SK-N-SH (cell line): ENCODE measurements at places on chromosomes 1 and 21. TPM values are rescaled to one million over a fixed set of nuclear protein-coding genes. Genes with fewer than 3 reads are reported as not detected.

Gene AMPD1
- not detected in 2 replicates for polyA plus RNA-seq

Gene SLFNL1
- 0.16 and 0.26 TPM in 2 replicates for polyA plus RNA-seq

Gene SPOCD1
- polyA plus RNA-seq = 10.7 and 12.5 TPM in 2 replicates

Gene ACTN2
- 0.10 and 0.15 TPM in 2 replicates for polyA plus RNA-seq

Gene DCLRE1B
- polyA plus RNA-seq = 3.0 and 3.3 TPM in 2 replicates

Gene TSPAN1
- 12.2 and 13.9 TPM in 2 replicates for polyA plus RNA-seq

Gene ADCY10
- 0.10 and 0.15 TPM in 2 replicates for polyA plus RNA-seq

Gene ARTN
- 0.26 and 0.69 TPM in 2 replicates for polyA plus RNA-seq

Gene CXADR
- 1.1 and 2.0 TPM in 2 replicates for polyA plus RNA-seq

Gene SMCP
- not detected in 2 replicates for polyA plus RNA-seq

Gene SPRR1B
- polyA plus RNA-seq = not detected in 2 replicates

Gene S100A1
- polyA plus RNA-seq = 0.18 TPM in 1 of 2 replicates, not detected in the other

Gene APCS
- polyA plus RNA-seq = not detected in 2 replicates

Gene KRTAP21-2
- not detected in 2 replicates for polyA plus RNA-seq

DNA sequence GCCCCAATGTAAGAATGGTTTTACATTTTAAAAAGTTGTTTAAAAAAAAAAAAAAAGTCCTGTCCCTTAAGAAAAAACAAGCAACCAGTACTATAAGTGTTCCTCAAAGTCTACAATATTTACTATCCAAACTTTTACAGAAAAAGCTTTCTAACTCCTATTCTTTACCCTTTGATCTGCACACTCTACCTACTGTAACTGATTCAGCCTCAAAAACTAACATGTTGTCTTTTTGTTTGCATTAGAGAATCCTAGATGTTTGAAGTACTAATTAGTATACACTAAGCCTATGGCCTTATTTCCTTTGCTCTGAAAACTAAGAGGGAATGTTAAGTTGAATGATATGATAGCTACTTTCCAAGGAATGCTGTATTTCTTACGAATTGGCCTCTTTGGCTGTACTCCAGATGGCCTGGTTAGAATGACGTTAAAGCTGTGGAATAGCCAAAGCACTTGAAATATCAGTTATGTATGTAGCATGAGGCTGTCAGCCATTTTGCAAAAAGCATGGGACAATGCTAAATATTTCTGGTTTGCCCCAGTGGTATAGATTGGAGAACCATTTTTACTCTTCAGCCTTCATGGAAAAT lies 234.8 kb downstream of the GPR52 start:
- no peak for DNase-seq

GRCh38 chr1:38053416-38054091 lies 7.0 kb upstream of the POU3F1 start:
- DNase-seq = no peak

DNA sequence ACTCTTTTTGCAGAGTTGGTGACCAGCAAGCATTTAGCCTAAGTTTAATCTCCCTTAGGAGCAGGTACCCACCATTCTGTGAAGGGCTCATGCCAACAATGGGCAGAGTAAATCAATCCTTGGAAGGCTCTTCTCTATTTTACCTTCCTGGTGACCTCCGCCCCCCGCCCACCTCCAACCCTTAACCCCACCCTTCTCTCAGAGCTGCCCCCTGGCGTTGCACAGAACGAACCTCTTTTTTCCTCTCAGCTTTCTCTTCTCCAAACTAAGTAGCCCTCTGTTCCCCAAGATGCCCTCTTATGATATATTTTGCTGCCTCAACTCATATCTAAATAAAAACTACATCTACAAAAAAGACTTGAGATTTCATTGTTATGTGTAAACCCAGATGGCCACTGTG lies 186.8 kb downstream of the SEC16B start:
- no peak for DNase-seq

DNA sequence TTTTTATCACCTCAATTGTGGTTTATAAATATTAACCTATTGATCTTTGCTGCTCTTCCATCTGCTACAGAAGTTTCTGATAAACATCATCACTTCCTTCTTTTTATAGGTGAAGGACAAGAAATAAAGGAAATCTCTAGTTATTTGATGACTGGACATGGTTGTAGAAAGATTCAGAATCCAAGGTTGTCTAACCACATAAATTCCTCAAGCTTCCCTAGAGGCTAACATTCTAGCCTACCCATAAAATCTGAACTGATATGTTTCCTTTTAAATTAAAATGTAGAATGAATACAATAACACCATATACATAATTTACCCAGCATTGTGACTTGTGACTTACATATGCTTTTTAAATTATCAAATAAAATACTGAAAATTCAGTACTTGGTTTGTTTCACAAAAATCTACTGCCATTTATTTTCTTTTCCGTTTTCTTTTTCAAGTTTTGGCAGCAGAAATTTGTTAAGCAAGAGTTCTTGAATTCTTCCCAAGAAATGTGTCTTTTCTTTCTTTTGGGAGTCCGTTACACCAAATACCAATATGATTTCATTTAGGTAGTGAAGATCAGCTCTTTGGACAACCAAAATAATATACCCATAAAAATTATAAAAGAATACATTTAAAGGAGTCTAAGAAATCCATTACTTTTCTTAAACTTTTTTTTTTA lies 513.2 kb upstream of the ADGRL2 start:
- DNase-seq = no peak

DNA sequence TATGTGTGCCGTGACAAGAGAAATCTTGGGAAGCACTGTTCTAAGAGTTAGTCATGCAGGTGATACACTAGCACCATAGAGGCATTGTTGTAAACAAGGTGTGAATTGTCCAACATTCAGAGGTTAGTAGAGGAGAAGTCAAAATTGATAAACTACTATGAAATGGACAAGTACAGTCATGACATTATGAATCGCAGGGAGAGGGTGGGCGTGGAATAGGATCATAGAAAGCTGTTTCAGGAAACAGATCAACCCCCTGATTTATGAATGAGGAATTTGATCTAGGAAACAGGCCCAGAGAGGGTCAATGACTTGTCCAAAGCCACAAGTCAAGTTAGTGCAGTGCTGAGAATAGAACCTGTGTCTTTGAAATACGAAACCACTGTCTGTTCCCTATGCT lies 58.5 kb upstream of the LAX1 start:
- no peak for DNase-seq

GRCh38 chr1:198173832-198174231 lies 17.0 kb downstream of the NEK7 start:
- no peak for DNase-seq

GRCh38 chr1:170460001-170460400 lies 72.0 kb upstream of the GORAB start:
- no peak for DNase-seq

DNA sequence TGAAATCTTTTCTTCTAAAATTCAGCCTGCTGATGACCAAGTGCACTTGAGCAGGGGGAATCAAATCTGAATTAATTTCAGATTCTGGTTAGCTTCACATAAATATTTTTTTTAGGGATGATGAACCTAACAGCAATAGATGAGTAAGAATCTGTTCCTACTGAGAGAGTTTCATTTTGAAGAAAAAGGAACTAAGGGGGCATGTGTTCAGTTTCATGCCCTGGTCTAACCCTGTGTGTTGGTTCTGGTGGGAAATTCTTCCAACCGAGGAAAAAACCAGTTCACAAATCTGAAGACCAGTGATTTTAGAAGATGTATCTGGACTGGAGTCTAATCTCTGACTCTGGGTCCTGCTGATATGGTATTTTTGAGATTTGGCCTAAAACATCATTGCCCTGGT lies 13.7 kb downstream of the SELL start:
- DNase-seq = no peak

- peak; percentile 31 for DNase-seq
These were observed 21.5 kb upstream of the ARHGAP29 start for GRCh38 chr1:94258873-94259331.

DNA sequence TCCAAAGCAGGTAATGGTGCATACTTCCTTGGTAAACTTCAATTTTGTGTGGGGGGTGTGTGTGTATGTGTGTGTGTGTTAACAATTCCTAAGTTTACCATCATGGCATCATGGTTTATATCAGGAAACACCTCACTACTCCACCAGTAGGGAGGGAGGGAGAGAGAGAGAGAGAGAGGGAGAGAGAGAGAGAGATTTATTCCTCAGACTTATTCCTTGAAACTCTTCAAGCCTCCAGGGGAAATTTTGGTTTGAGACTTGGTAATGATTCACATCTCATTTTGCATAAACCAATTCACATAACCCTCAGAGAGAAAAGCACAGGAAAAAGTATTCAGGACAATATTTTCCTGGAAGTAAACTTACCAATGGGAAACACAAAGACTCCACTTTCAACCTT lies 115.0 kb downstream of the TTLL7 start:
- no peak for DNase-seq

GRCh38 chr1:234550341-234551031 lies 59.5 kb downstream of the IRF2BP2 start:
- no peak for DNase-seq

- DNase-seq = no peak
These were observed 26.9 kb downstream of the CD84 start for GRCh38 chr1:160552425-160552824.

- DNase-seq = no peak
These were observed 53.3 kb downstream of the MRPS6 start for GRCh38 chr21:34126691-34127090.

DNA sequence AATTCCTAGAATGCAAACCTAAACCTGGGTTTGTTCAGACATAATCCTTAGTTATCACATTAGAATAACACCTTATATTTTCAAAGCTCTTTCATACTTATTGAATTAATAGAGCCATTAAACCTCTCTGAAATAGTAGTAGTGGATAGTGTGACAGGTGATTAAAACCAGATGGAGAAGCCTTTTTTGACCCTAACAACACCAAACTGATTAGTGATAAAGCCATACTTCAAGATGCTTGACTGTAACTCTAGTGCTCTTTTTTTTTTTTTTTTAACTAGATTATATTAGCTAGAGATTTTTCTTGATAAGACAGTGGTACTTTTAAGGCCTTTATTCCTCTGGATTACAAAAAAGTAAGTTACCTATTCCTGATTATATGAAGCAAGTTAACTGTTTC lies 190.1 kb downstream of the ST6GALNAC3 start:
- DNase-seq = no peak

DNA sequence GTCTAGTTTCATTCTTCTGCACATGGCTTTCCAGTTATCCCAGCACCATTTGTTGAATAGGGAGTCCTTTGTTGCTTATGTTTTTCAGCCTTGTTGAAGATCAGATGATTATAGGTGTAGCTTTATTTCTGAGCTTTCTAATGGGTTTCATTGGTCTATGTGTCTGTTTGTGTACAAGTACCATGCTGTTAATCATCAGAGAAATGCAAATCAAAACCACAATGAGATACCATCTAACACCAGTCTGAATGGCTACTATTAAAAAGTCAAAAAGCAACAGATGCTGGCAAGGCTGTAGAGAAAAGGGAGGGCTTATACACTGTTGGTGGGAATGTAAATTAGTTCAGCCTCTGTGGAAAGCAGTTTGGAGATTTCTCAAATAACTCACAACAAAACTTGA lies 321.5 kb upstream of the PTBP2 start:
- no peak for DNase-seq

DNA sequence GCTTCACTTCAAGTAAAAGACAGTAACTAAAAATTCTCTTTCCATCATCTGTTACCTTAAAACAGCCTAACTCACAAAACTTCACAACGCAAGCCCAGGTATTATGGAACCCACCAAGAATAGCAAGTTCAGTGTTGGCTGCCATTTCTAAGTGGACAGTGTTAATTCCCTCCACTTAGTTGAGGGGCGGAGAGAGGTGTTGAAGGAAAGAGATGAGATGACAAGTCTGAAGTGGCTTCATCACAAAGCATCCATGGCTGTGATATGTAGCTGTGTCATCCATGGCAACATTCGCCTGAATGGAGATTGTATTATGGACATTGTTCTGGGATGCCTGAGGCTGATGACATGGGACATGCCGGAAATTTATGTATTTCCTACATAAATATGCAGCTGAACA lies 101.8 kb downstream of the SIM2 start:
- no peak for DNase-seq

DNA sequence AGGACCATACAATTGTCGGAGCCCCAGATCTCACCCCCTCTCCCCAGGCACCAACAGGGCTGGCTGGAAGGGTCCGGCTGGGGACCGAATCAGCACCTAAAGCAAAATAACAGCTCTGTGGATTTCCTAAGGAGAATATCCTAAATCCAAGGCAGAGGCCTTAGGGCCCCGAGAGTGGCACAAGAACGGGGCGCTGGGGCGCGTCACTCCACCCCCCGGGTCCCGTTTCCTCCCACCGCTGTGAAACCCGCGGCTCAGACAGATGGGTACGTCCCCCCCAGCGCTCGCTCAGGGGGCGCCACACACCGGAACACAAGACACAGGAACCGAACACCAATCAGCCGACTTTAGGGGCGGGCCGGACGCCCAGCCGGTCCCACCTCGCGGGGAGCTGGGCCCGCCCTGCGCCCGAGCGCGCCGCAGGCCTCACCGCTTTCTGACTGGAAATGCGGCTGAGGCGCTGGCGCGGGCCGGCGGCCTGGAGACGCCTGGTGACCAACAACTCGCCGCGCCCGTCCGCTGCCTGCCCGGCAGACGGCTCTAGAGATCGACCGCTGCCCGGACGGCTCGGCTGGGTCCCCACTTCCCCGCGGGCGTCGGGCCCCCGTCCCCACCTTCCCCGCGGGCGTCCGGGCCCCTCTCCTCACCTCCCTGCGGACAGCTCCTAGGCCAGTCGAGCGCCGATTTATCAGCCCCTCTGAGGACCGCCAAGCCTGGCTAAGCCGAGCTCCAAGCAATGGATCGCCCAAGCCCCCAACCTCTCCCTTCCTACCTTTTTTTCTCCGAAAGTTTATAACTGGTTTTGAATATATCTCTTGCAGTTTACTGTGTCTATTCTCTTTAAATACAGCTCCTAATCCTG lies at the start of gene HFM1:
HFM1 (minus strand) TSS at position 687 of the 862 bp plus-strand sequence. CDS start 3,755 bp downstream, outside the sequence.
- peak; percentile 92 for DNase-seq

DNA sequence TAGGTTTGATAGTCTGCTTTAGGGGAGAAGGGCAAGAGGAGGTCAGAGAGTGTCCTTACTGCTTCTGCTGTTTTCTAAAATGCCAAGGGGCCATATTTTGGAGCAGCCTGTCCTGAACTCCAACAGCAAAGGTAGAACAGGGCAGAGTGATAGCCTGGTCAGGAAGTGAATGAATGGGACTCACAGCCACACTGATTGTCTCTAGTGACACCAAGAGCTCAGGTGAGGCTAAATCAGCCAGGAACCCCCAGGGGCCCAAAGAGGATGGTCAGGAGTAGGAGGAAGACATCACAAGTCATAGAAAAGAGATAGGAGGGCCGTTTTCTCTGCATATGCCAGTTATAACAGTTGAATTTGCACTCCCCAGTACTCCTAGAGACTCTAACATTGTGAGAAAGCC lies 97.4 kb upstream of the DUSP10 start:
- DNase-seq = no peak

DNA sequence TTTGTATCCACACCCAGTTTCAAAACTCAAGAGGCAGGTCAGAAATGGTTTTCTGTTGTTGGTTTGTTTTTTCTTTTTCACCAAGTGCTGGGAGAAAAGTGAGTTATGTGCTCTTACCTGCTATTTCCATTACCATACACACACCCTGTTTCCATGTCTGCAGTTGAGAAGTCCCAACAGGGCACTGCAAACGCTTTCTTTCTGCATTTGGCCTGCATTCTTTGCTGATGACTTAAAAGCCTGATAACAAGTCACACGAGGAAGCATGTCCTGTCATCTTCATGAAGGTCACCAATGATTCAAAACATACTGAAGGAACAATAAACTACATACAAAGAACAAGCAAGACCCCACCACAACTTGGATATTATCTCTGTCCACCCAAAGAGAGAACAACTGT lies 24.8 kb upstream of the KCNE1 start:
- DNase-seq = no peak
